SHP77 (cell line): ENCODE measurements at places on chromosomes 1 and 21.
A peak's percentile ranks its signal among the peaks of the same experiment; 100 is the strongest.

GRCh38 chr1:51294566-51295184 lies 35.7 kb downstream of the TTC39A start:
- no peak for DNase-seq

DNA sequence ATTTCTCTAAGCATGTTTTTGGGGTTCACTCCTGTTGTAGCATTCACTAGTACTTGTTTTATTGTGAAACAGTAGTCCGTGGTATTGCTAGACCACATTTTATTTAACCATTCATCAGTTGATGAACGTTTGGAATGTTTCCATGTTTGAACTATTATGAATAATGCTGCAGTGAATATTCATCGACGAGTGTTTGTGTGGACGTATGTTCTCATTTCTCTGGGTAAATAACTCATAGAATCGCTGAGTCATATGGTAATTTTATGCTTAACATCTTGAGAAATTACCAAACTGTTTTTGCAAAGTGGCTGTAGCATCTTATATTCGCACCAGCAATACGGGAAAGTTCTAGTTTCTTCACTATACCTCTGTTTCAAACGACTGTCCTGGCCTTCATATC lies 28.0 kb upstream of the KAZN start:
- DNase-seq: no peak

GRCh38 chr1:185139246-185139645 lies 17.5 kb downstream of the TRMT1L start:
- no peak for DNase-seq

DNA sequence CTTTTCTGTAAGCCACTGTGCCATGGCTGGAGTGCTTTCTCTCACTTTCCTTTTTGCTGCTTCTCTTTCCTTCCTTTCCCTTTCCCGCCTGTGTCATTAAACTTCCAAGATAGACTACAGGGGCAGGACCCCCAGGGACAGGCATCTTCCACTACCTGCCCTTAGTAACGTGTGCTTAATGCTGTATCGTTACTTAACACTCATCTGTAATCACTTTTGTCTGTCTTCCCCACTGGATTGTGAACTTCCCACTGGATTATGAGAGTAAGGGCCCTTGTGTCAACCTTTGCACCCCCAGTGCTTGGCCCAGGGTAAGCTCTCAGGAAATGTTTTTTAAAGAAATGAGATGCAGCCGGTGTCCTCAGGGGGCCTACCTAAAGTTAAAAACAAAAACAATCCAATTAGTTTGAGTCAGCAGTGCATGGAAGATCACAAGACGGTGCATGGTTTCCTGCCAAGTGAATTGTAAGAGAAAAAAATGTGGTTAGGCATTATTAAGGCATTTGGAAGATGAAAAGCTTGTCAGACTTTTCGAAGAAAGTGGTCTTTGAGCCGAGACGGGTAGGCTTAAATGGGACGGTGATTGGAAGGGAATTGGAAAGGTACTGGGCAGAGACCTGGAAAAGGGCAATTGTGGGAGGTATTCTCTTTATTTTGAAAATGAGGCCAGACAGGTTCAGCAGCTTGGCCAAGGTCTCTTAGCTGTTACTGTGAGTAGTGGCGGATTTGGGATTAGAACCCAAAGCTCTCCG lies 958 bp downstream of the LYPLAL1 start:
- no peak for DNase-seq

DNA sequence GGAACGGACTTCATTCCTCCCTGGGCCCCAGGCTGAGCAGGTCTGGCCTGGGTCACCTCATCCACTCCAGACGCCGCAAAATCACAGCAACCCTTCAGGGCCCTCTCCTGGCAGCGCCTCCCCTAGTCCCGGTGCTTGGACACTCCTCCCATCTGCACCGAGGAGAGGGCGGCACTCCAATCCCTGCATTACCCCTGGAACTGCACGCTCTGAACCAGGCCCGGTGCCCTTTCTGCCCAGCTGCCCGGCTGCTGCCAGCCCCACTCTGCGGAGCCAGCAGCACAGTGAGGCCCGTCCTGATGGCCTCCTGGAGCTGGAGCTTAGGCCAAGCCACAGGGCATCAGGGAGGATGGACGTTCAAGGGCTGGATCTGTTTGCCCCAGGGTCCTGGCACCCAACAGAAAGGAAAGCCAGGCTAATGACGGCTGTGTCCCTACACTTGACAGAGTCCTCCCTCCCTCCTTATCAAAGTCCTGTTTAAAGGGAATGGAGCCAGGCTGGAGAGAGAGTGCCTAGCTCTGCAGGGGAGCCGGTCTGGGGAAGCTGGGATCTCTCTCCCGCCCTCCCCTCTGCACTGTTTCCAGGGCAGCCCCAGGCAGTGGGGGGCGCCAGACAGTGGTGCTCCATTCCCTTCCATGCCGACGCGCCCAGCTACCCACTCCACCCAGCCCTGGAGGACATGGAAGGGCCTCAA lies 12.7 kb downstream of the COL6A2 start:
- DNase-seq: no peak

DNA sequence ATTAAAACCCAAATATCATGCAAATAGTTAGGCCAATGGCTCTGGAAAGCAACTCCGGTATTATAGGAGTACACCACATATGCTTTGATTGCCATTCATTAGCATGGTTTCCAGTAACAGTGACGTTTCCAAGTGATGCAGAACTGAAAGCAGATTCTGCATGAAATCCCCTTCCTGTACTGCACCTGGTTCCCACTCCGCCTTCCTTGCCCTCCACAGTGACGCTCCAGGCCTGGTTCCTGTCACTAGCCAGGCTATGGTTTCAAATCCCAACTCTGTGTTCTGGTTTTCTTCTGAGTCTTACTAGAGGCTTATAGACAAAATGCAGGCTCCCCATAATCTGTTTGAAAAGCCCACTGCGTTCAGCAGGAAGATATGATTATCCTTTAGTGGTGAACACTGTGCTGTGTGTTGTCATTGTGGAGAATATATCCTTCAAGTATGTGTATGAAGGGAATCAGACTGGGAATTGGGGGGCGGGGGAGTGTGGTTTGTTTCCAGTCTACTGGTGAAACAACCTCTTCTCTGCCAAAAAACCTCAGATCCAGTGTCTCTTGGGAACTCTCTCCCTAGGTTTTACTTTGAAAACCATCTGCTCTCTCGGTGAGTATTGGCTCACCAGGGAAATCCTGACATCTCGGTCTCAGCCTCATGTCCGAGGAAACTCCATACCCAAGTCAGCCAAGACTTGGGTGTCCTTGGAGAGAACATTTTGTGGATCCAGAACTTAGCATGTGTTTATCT lies 78.7 kb downstream of the TYW3 start:
- DNase-seq: peak; percentile 15

DNA sequence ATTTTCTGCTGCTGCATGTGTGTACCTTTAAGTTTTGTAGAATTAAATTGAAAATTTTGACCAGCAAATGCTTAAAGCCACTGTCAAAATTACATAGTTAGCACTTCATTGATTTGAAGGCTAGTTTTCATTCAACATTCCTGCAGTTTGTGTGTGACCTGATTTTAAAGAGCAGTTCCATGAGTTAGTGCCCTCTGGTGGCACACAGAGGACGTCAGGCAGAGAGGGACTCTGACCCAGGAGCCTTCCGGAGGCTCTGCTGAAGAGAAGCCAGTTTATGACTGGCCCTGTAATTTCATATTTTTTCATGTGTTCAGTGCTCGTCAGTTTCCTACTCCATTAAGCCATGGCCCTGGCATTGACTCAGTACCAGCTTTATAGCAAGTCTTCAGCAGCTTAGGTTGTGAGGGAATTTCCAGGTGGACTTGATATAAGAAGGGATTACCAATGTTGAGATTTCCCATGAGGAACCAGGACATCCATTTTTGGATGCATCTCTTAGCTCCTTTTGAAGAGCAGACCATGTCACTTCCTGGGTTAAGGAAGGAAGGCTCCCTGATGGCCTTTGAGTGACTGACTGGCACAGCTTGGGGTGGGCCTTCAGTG lies 104.7 kb downstream of the CAMTA1 start:
- peak; percentile 59 for DNase-seq

DNA sequence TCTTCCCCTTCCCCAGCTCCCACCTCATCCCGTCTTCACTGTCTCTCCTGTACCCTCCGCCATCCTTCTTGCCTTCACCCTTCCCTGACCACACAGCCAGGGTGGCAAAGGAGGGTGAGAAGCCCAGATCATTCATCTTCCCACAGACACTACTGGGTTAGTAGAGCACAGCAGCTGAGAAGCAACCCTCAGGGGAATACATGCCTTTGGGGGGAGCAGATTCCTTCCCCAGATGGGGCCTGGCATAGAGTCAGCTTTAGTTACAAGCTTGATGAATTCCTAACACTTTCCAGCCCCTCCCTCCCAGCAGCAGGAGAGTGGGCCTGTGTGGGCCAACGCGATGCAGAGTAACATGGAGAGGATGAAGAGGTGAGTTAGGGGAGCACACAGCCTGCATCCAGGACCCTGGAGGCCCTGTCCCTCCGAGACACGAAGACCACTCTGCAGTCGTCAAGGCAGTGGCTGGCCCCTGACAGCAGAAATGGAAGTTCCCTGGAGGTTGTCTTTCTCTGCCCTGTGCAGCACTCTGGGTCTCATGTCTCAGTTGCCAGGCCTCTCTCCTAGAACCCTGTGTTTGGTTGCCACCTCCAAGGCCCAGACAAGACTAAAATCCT lies 8.8 kb upstream of the BTG2 start:
- no peak for DNase-seq

GRCh38 chr1:5659606-5660005 lies 332.6 kb downstream of the NPHP4 start:
- DNase-seq: no peak

- no peak for DNase-seq
Observed at GRCh38 chr1:41500781-41501518, 16.5 kb upstream of the EDN2 start.

DNA sequence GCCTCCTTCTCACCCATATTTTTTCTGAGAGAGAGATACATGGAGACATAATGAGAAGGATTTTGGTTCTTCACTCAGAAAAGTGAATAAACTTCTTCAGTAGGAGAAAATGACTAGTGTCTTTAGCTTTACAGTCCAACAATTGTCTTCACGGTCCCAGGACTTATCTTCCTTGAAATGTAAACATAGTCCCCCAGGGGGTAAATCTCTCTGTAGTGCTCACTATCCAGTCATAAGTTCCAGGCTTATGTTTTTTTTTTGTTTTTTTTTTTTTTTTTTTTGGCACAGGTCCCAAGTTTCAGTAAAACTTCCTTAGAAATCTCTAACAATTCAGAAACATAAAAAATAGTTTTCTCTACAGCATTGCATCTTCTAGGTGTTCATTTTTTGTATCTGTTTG lies 890.2 kb upstream of the B3GALT2 start:
- DNase-seq: no peak

DNA sequence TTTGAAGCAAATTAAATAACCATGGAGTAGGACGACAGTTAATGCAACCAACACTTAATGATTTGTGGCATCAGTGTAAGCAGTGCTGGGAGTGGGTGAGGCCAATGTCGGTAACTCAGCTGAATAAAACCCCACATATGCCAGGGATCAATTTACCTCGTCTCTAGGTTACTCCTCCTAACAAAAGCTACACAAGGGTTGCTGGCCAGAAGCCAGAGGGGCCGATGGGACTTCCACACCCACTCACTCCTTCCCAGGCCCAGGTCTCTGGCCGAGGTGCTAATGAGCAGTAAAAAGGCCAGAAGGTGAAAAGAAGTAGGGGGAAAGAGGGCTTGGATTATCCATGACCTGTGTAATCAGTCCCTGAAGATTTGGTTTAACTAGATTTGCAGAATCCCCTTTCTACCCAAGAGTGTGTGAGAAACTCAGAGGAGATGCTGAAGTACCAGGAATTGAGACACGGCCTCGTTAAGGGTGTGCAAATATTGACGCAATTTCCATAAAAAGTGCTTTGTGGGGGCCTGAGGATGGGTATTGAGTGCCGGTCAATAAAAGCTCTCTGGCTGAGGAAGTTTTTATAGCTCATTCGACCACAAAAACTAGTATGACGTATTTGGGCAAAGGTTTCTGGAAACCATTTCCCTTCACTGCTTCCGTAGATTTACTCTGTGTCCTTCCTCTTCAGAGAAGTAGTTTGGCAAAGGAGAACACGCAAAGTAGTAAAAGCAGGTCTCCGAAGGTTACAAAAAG lies 145.5 kb downstream of the TBX15 start:
- DNase-seq: peak; percentile 97

DNA sequence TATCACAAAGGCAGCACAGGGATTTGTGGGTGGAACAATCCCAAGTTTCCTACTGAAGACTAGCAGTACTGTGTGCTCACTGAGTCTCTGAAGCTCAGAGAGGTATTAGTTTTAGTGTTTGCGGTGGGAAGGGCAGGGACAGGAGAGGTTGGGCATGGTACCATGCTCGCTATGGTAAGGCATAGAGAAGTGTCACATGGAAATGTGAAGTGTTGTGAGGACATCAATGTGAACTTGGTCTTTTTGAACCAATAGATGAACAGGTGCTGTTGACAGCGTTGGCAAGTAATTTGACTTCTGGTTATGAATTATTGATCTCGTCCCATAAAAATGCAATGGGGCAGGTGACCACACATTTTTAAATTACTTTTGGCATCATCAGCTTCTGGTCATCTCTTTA lies 55.8 kb upstream of the ADAMTS1 start:
- DNase-seq: peak; percentile 66

DNA sequence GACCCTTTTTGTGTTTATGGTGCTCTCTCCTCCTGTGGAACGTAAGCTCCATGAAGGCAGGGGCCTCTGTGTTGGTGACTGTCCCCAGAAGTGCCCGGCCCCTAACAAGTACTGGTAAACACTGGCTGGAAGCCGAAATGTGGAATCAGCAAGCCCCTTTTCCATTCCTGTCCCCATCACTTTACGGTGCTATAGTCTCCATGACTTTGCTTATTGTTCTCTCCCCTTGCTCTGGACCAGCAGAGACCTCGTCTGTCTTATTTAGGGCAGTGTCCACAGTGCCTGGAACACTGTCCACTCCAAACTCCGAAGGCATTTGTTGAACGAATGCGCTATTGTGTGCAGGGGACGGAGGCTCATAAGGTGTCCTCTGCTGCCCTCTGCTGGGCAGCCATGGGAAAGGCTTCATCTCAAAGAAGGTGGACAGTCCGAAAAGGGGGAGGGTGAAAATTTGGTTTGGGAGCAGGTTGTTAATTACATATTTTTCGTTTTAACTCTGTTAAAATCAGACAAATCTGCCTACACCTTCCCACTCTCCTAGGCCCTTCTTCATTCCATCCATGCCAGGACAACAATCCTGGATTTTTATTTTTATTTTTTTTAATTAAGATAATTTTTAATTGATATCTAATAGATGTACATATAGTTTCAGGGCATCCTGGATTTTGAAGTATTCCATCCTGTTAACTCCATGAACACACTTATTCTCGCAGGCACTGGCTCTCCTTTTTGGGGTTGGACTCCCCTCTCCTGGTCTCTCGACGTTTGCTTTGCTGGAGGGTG lies 115.6 kb downstream of the PGBD5 start:
- DNase-seq: peak; percentile 68

- DNase-seq: no peak
Observed at GRCh38 chr1:101181930-101182329, 54.9 kb upstream of the S1PR1 start.
